Ovary (tissue), 10 donors: ENCODE measurements at places on chromosomes 11 and 22. TPM values are rescaled to one million over a fixed set of nuclear protein-coding genes. Genes with fewer than 3 reads are reported as not detected.

DNA sequence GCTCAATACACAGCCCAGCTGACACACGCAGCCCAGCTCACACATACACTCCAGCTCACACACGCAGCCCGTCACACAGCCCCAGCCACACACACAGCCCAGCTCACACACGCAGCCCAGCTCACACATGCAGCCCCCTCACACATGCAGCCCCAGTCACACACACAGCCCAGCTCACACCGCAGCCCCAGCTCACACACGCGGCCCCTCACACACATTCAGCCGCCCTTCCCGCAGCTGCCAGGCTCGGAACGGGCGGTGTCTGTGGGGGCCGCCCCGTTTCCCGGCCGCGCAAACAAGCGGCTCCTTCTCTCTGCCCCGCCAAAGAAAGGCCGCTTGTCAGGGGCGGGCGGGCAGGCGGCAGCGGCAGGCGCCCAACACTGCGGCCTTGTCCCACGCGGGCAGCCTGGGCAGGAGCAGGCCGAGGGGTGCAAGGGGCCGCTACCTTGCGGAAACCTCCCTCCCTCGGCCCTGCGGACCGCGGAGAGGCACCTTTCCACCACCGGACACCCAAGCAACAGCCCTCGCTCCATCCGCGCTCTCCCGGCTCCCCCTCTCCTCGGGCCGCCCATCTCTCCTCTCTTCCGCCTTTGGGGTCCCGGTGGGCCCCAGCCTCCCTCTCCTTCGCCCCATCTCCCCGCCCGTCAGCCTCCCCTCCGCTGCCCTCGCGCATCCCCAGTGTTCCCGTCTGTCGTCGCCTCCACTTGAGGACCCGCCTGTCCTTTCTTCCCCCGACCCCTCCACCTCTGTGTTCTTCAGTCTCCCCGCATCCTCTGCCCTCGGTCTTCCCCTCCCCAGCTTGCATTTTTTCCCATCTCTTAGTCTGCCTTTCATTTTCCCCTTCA is 2.2 kb downstream of the PHLDB1 start:
- no peak for DNase-seq

ESRRA gene
- 10.6 TPM for total RNA-seq

GRCh38 chr11:72875736-72876135 is 61.5 kb downstream of the ATG16L2 start:
- no peak for DNase-seq

DNA sequence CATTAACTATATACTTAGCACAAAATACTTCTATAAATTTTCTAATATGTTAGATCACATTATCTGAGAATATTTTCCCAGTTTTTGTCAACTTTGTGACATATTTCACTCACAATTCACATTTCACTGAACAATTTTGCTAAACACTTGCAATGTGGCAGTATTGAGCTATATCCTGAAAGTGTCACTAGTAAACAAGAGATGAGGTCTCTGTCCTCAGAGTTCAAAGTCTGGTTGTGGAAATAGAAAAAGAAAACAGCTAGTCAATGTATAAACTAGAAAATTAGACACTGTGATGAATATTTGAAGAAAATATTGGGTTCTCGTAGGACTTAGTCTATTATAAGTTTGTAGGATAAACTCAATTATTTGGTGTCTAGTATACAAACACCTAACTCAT is 87.4 kb upstream of the CHORDC1 start:
- no peak for DNase-seq

DNA sequence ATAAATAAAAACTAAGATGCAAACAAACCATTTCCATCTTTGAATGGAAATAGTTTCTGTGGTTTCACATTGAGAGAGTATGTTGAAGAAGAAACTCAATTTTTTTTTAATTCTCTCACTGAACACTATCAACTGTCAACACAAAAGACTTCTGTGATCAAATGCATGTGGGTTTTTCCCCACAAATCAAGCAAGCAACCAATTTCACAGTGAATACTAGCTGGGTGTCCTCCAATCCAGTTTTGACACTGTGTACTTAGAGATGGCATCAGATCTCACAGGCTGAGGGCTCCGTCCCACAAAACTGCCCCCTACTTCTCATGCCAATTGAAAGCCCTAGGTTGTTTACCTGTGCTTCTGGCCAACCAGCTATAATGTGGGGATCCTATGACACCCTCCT is 34.5 kb downstream of the CTSC start:
- no peak for DNase-seq

GRCh38 chr11:18332891-18333290 is 10.5 kb downstream of the GTF2H1 start:
- no peak for DNase-seq

SULT4A1 gene
- 3.1 TPM for total RNA-seq

DNA sequence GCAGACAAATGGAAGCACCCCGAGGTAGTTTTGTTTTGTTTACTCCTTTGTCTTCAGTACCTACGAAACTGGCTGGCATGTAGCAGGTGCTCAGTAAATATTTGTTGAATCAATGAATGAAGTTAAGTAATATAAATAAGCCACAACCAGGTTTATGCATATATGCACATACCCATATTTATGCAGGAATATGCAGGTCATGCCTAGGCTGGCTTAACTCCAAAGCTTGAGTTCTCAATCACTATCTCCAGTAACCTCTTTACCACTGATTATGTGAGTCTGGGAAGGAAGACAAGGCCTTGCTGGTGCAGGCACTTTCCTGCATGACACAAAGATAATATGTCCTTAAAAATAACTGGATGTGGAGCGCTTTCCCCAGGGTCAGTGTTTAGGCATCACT is 27.5 kb downstream of the ARL14EP start:
- DNase-seq = no peak

GRCh38 chr11:114286229-114286628 is 10.0 kb upstream of the NNMT start:
- no peak for DNase-seq

DNA sequence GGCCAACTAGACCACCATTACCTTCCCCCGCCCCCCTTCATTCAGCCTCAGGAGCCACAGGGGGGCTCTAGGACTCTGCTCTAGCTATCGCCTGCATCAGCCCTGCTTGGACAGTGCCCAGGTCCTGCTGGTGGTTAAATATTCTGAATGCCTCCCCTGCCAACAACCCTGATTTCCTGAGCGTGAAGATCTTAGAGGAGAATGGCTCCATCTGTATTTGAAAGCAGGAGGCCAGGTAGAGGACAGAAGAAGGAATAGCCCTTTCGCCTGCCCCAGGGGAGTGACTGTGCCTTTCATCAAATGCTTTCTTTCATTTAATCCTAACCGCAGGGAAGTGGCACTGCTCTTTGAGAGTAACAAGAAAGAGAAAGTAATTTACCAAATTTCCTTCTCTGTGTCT is 69.2 kb downstream of the ISX start:
- DNase-seq = no peak

MS4A4A gene
- 3.8 TPM for total RNA-seq

GRCh38 chr11:3922056-3922455 is 66.6 kb downstream of the STIM1 start:
- no peak for DNase-seq

DNA sequence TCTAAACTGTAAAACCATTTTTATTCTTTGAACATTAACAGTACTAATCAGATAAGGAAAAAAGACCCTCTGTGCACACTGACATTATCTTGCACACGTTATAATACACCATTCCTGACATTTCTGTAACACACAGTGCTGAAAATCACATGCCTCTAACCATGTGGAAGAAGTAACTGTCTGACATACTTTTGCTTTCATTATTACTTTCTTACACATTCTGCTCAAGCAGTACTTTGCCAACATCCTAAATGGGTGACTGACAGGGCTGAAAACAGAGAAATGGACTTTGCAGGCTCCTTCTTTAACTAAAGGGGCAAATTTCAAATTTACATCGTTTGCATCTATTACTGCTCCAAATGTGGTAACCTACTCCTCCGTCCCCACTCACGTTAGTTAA is 22.8 kb upstream of the TP53AIP1 start:
- DNase-seq = no peak

GRCh38 chr22:37333724-37334460 is 51.6 kb downstream of the CYTH4 start:
- DNase-seq = no peak

GRCh38 chr11:122320671-122321070 is 204.7 kb upstream of the BLID start:
- DNase-seq = no peak

BTBD18 gene
- total RNA-seq = not detected

- DNase-seq = no peak
These were observed 1104.4 kb upstream of the CCDC90B start for GRCh38 chr11:84390441-84391078.

- no peak for DNase-seq
These were observed 340.4 kb downstream of the SOX6 start for GRCh38 chr11:16015741-16016467.

DNA sequence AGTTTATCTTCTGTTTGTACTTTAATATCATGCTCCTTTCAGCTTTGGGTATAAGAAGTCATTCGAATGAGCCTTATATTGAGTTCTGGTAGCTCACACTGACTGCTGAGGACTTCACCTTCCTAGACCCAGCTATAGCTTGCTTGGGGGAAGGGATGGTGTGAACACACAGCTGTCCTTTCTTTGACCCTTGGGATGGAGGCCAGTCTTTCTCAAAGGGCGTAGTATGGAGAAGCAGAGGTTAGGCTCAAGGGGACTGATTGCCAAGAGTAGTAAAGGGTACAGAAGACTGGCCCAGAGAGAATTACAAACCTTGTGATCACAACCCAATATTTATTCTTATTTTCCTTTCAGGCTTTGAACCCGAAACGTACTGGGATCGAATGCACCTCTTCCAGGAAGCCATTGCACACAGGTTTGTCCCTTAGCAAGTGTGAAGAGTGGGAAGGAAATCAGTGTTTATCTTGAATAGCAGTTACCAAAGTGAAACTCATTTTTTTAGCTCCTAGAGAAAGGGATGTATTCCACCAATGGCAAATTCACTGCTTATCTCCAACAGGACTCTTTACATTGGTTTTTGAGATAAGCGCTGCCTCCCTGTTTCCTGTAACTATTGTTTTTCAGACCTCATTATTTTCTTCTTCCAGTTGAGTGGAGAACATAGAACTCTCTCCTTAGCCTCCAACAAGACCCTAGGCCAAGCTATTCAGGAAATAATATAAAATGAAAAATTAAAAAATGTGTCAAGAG is 42.8 kb upstream of the YWHAH start:
- no peak for DNase-seq

GRCh38 chr11:120229451-120230424 is 10.2 kb upstream of the POU2F3 start:
- peak; percentile 60 for DNase-seq

DNA sequence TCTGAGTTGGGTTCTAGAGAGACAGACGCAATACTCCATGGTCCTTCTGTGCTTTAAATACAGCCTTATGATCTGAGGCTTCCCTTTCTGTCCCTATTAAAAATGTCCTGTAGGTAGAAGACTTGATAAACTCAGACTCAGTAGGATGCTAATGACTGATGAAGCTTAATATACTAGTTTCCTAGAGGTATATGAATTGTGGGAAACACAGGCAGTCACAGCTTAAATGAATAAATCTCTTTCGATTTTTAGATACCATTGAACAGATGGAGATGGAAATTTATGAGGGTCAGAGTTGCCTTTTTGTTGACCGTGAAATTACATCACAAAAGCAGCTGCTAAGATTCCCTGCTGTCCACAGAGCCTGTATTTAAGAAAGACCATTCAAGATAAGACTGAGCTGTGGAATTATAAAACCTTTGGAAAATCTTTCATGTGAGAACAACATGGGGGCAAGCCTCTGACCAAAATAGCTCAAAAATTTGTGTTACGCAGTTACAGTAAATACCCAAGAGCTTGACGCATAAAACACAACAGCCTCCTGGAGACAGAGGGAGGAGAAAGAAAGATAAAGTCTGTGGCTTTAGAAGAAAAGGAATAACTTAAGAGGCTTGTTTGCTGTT is 172.3 kb downstream of the AASDHPPT start:
- DNase-seq = no peak

DUSP8 gene
- total RNA-seq = 2.4 TPM

DNA sequence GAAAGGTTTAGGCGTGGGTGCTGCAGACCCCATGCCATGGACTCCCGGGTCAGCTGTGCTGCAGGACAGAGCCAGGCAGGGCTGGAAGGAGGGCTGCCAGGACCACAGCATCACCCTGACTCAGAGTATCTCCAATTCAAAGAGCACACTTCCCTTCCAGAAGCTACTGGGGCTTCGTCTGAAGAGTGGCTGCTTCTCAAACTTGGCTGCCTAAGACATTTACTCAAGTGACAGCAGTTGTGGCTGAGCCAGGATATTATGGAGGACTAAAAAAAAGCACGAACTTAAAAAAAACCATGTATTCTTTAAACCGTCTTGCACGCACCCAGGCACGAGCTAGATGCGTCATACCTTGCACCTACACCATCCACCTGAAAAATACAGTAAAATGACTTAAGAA is 13.0 kb upstream of the BID start:
- DNase-seq = no peak

- no peak for DNase-seq
These were observed 108.6 kb downstream of the LARGE1 start for GRCh38 chr22:33811686-33812085.

DNA sequence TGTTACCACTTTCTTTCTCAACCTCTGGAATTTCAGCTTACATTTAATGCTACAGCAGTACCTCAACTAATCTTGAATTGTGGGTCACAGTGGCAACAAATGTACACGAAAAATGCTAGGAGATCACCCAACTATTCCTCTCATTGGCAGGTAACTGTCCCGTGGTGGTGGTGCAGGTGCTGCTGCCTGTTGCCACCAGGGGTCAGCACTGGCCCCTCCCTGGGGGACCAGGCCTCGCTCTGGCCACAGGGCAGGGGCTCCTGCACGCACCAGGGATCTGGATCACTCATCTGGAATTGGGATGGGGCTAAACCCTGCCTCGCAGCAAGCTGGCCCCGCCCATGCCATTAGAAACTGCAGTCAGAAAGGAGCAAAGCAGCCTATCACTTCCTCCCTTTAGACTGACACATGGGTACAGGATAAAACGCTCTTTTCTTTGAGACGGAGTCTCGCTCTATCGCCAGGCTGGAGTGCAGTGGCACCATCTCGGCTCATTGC is 6.9 kb upstream of the POLDIP3 start:
- DNase-seq = peak; percentile 76

JRKL gene
- 11.7 TPM for total RNA-seq
